ENCODE measurements at places on chromosomes 4 and X. TPM values are rescaled to one million over a fixed set of nuclear protein-coding genes. Genes with fewer than 3 reads are reported as not detected.

GRCh38 chr4:139642364-139642763 lies 23.3 kb upstream of the MGST2 start:
- no peak overlapping the region for H3K27ac ChIP-seq
- no peaks in the 10 kb centered on the region for H3K27me3 ChIP-seq
- H3K4me3 ChIP-seq: no peak overlapping the region
- peaks cover 10% of the 10 kb centered on the region for H3K4me1 ChIP-seq
- H3K36me3 ChIP-seq: no peaks in the 10 kb centered on the region
- DNase-seq: peak; percentile 79

Gene KLHL34
- total RNA-seq: not detected

GRCh38 chrX:134727363-134727762 lies 69.1 kb upstream of the PLAC1 start:
- no peaks in the 10 kb centered on the region for H3K4me1 ChIP-seq
- no peak overlapping the region for H3K27ac ChIP-seq
- H3K36me3 ChIP-seq: no peaks in the 10 kb centered on the region
- H3K4me3 ChIP-seq: no peak overlapping the region
- H3K27me3 ChIP-seq: no peaks in the 10 kb centered on the region

GRCh38 chr4:177052211-177052934 lies 257.3 kb upstream of the NEIL3 start:
- H3K36me3 ChIP-seq: no peaks in the 10 kb centered on the region
- no peak for DNase-seq
- peaks cover 2% of the 10 kb centered on the region for H3K4me1 ChIP-seq
- no peak overlapping the region for H3K27ac ChIP-seq
- no peaks in the 10 kb centered on the region for H3K27me3 ChIP-seq

GRCh38 chr4:38752941-38753806 lies 29.6 kb downstream of the TLR10 start:
- H3K4me3 ChIP-seq: peak overlapping the region; percentile 40
- DNase-seq: peak; percentile 99
- peak overlapping the region; percentile 75 for H3K27ac ChIP-seq
- no peaks in the 10 kb centered on the region for H3K27me3 ChIP-seq
- peaks cover 20% of the 10 kb centered on the region for H3K4me1 ChIP-seq

GRCh38 chrX:136322064-136322463 lies 21.3 kb downstream of the ADGRG4 start:
- no peak for DNase-seq
- no peaks in the 10 kb centered on the region for H3K36me3 ChIP-seq

GRCh38 chrX:75273483-75273882 lies 402 bp upstream of the UPRT start:
- H3K27me3 ChIP-seq: no peaks in the 10 kb centered on the region
- peak overlapping the region; percentile 12 for H3K27ac ChIP-seq
- no peak for DNase-seq
- H3K4me3 ChIP-seq: peak overlapping the region; percentile 91
- H3K4me1 ChIP-seq: no peaks in the 10 kb centered on the region
- no peaks in the 10 kb centered on the region for H3K36me3 ChIP-seq

Gene TRIM60
- total RNA-seq: not detected

Gene CACNA1F
- not detected for total RNA-seq

Gene CITED1
- total RNA-seq: 0.75 TPM

Gene EGF
- 25.1 TPM for total RNA-seq

- H3K36me3 ChIP-seq: no peaks in the 10 kb centered on the region
- no peaks in the 10 kb centered on the region for H3K27me3 ChIP-seq
- H3K27ac ChIP-seq: no peak overlapping the region
- no peaks in the 10 kb centered on the region for H3K4me1 ChIP-seq
- no peak overlapping the region for H3K4me3 ChIP-seq
Measured at GRCh38 chr4:19416146-19416545, 835.6 kb upstream of the SLIT2 start.

Gene OPRPN
- total RNA-seq: not detected

All from astrocyte (in vitro differentiated cells and primary cell).